Diencephalon (tissue), 1 donor: ENCODE measurements at places on chromosomes 2 and 18. TPM values are rescaled to one million over a fixed set of nuclear protein-coding genes. Genes with fewer than 3 reads are reported as not detected.

DNER gene
- total RNA-seq = 289 TPM

NCKAP5 gene
- total RNA-seq = 11.5 TPM

PRKAG3 gene
- not detected for total RNA-seq

CXCR1 gene
- not detected for total RNA-seq

WNT10A gene
- 0.46 TPM for total RNA-seq

PLB1 gene
- 10.6 TPM for total RNA-seq

VWC2L gene
- 30.0 TPM for total RNA-seq

PMAIP1 gene
- total RNA-seq = 0.69 TPM

FOSL2 gene
- 10.6 TPM for total RNA-seq

BOLL gene
- 1.4 TPM for total RNA-seq

OR6B2 gene
- total RNA-seq = not detected

CHPF gene
- 45.0 TPM for total RNA-seq

ADNP2 gene
- 24.7 TPM for total RNA-seq

GLS gene
- total RNA-seq = 179 TPM

CFAP65 gene
- 2.3 TPM for total RNA-seq

HOXD9 gene
- not detected for total RNA-seq

IL36B gene
- not detected for total RNA-seq

CAPN14 gene
- total RNA-seq = 0.69 TPM

DOK6 gene
- 80.7 TPM for total RNA-seq

OBSL1 gene
- 47.1 TPM for total RNA-seq
